ENCODE measurements at places on chromosomes 5 and 9.
A peak's percentile ranks its signal among the peaks of the same experiment; 100 is the strongest.

DNA sequence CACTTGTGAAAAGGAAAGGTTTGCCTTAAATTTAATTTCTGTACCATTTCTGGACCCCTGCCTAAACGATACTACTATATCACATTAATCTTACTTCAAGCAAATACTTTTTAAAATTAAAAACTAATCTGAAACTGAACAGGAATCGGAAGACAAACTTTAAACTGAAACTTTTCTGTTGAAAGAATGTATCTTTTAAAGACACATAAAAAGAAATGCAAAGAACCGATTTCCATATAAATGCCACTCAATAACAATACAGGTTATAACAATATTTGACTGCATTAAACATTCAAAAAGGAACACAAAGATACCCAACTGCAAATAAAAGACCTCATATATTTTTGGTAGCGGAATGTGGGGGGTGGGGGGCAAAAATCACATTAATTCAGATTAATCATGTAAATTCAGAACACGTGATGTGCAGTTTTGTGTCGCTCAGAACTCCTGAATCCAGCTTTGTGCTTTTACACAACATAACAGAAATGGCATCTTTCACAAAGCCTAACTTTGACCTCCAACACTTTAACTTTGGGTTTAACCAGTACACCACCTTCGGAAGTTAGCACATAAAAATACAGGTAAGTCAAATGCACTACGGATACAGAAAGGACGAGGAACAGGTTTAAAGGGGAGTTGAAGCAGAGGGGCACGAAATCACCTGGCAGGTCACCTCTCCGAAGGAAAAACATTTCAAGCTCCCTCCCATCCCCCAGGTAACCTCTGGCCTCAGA, 925 bp downstream of the LIFR start:
- no peak for DNase-seq

GRCh38 chr9:112705768-112706427, 12.0 kb downstream of the INIP start:
- DNase-seq = no peak

DNA sequence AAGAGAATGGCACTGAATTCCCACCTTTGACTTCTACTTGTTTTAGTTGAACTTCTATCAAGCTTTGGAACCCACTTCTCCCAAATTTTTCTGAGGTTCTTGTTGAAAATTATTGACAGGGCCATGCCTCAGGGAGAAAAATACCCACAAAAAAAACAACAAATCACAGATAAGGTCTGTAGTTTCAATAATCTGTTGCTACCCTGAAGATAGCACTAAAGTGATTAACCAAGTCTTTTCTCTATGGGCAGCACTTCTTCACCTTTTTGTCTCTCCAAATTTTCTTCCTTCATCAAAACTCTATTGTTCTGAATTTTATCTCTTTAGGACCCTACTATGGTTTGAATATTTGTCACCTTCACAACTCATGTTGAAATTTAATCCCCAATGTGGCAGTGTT, 154.3 kb upstream of the FGF10 start:
- no peak for DNase-seq

GRCh38 chr9:10387282-10387681, 225.5 kb downstream of the PTPRD start:
- no peak for DNase-seq

- DNase-seq = no peak
Observed at GRCh38 chr9:71353720-71354119, 232.3 kb upstream of the TRPM3 start.

GRCh38 chr9:95218773-95219172, 98.7 kb downstream of the FANCC start:
- DNase-seq = no peak

DNA sequence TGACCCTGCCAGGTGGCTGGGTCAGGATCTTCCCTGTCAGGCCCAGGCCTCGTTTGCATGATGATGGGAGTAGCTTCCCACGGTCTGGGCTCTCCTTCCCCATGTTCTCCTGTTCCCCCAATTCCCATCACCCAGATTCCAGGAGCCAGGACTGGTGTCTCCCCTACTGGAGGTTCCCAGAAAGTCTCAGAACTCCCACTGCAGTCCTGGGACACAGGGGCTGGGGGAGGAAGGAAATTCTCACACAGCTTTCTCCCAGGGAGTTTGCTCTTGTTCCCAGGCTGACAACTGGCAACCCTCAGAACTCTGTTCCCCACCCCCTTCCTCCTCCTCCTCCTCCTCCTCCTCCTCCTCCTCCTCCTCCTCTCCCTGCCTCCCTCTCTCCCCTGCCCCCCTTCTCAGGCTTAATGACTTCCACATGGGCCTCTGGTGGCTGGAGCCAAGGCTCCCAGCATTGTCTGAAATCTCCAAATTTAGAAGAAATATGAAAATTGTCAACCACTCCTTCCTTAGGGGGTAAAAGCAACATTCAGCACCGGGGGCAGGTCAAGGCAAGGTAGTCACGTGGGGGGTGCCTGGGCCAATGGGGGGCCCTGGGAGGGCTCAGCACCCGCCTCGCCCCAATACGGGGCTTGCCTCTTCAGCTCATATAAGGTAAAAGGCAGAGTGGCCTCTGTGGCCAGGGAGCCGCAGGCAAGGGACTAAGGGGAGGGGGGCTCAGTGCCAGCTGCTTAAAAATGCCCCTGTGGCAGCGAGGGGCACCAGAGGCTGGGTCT, 27.3 kb upstream of the IL17B start:
- no peak for DNase-seq

GRCh38 chr9:110916403-110916802, 121.9 kb downstream of the LPAR1 start:
- no peak for DNase-seq

DNA sequence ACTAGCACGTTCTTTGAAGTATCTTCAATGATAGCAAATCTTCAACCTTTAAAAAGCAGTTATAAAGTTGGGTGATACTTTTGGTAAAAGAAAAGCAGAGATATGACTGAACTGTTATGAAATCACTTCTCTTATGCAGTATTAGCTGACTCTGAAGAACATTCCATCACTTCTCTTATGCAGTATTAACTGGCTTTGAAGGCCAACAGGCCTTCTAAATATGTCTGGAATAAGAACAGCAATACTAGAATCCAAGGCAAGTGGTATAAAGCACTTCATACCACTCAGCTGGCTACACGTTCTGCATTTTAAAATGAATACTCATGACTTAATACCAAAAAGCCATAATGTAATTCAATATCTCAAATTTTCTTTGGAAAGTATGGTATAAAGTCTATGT, 17.3 kb downstream of the SKIC3 start:
- DNase-seq = no peak

DNA sequence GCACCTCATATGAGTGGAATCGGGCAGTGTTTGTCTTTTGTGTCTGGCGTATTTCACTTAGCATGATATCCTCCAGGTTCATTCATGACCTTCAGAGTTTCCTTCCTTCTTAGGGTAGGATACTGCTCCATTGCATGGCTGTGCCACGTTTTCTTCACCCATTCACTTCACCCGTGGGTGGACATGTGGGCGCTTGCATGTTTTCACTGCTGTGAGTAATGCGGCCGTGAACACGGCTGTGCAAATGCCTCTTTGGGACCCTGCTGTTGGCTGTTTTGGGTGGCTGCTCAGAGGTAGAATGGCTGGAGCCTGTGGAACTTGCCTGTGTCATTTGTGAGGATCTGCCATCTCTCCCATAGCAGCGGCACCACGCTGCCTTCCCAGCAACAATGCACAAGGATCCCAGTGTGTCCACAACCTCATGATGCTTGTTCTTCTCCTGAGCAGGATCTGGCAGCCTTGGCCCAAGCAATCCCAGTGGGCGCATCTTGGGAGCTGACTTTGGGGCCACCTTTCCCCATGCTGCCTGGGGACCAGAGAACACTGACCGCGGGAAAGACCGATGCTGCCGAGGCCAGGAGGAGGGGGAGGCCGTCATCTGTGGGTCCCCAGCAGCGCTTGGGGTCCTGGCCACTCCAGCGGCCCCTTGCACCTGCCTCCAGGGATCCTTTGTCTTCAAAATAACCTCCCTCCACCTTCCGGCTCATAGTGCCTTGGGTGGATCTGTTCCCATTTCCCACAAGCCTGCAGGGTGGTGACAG, 2.3 kb upstream of the SCGB3A1 start:
- DNase-seq = no peak

DNA sequence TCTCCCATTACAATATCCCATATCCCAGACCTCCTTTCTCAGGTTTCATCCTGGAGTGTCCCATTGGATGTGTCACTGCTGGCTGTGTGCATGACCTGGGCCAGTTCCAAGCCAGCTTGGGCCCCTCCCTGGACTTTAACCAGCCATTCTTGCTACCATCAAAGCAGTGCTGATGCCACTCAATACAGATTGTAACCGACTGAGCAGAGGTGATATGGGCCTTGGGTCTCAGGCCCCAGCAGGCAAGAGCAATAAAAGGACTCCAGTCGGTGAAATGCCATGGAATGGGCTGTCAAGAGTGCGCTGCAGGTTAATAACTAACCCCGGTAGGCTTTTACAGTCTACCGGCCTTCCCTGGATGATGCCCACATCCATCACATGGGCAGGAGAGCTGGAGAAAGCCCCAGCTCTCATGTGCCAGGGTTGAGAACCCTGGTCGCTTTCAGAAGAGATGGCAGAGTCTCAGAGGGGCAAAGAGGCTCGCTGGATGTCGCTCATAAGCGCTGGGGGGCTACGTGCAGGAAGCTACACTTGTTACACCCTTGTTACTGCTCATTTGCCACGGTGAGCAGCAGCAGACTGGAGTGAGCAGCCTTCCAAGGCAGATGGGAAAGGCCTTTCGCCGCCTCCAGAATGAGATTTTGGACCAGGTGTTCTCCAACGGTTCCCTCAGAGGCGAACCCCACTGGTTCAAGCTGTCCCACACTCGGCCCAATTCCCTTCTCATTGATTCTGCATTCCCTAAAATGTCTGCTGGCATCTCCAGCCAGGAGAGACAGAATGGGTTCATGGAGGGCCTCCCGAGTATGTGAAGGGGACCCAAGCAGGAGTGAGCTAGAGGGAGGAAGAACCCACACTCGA, 13.2 kb downstream of the EPB41L4B start:
- no peak for DNase-seq

DNA sequence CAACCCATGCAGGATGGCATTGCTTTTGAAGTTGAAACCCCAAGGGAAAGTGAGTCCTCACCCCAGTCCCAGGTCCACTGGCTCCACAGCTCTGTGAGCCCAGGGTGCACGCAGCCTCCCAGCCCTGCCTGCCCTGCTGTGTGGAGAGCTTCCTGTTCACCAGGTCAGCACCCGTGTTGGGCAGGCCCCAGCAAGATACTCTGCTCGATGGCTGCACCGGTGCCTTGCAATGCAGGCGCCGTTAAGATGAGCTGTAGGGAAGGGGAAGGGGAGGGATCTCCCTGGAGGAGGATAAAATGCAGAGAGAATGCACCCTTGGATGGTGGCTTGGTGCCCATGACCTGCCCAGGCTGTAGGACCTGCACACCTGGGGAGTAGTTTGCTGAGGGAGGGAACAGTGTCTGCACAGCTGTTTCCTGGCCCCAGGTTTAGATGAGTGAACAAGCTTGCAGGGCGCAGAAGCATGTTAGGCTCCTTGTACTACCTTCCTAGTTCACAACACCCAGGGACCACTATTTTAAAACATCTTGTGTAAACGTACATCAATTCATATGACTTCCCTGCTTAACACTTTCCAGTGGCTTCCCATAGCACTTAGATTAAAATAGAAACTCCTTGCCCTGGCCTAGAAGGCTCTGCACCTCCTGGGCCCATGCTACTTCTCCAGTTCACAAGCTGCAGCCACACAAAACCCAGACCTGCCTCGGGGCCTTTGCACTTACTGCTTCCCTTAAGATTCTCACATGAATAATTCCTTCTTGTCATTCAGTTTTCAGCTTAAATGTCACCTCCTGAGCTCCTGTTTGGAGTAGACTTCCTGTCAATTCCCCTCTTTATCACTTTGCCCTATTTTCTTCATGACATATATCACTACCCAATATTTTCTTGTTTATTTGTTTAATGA, 19.6 kb downstream of the FAT2 start:
- DNase-seq = no peak

- DNase-seq = no peak
Observed at GRCh38 chr5:34721327-34721726, 65.2 kb downstream of the RAI14 start.

GRCh38 chr5:87307796-87308423, 40.2 kb downstream of the RASA1 start:
- no peak for DNase-seq

DNA sequence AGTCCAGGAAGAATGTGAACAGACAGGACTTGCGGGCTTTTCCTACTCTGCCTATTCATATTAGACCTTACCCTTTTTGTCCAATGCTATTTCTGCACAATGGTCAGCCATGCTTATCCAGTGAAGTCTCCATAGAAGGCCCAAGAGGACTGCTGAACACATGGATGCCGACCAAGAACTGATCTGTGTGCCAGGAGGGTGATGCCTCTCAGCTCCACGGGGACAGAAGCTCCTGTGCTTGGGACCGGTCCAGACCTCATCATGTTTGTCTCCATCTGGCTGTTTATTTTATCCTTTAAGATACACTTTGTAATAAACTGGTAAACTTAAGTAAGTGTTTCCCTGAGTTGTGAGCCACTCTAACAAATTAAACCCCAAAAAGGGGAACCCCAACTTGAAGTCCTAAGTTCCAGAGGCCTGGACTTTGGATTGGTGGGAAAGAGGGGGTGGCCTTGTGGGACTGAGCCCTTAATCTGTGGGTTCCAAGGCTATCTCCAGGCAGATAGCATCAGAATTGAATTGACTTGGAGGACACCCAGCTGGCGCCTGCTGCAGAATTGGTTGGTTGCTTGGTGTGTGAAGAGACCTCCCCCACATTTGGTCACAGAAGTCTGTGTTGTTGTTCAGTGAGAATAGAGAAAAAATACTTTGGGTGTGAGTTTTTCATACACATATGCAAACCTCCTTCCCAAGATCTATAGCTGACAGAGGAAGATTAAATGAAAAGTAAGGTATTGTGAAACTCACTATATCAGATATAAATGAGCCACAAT, 57.9 kb upstream of the ANKH start:
- DNase-seq = no peak

GRCh38 chr9:99058964-99059921, 45.7 kb upstream of the TGFBR1 start:
- no peak for DNase-seq

DNA sequence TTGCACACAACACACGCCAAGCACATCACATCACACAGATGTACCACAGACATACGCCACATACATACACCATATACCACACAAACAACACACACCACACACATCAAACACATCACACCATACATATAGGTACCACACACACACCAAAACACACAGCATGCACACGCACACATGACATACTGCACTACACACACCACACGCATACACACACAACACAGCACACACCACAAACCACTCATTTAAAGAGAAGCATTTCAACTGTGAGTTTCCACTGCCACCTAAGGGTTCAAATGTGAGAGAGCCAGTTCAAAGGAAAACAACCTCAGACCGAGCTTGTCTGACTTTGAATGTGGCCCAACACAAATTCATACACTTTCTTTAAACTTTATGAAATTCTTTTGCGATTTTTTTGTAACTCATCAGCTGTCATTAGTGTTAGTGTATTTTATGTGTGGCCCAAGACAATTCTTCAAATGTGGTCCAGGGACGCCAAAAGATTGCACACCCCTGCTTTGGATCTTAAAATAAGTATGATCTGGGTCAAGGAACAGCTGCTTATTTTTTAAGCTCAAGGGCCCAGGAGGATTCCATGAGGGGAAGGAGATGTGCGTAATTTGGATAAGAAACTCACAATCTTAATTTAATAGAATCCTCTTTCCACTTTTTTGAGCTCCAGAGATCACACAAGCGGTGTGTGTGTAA, 494.6 kb downstream of the GADD45G start:
- peak; percentile 15 for DNase-seq

- DNase-seq = peak; percentile 83
Observed at GRCh38 chr9:98306384-98307145, 51.1 kb upstream of the TBC1D2 start.

Data from NCI-H2171 (cell line).